CD4-positive, alpha-beta T cell treated with Interleukin-17A for 1 hour (primary cell): ENCODE measurements at places on chromosomes 2 and 18.

GRCh38 chr2:240840435-240841060 lies 20.5 kb upstream of the KIF1A start:
- DNase-seq, result peak; percentile 23

DNA sequence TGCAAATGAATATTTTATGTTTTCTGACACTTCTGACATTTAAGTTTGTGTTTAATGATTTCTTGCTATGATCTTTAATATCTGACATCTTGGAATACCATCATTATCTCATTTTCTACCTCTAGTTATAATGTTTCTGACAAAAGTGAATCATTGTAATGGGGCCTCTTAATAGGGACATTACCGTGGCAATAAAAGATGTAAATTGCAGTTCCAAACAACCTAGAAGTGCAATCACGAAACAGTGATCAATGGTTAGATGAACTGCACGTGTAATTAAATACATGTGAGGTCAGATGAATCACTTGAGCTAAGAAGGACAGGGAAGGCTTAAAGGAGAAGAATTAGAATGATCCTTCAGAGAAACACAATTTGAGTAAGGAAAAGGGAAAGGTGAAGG lies 1078.3 kb downstream of the DPP10 start:
- no peak for DNase-seq

DNA sequence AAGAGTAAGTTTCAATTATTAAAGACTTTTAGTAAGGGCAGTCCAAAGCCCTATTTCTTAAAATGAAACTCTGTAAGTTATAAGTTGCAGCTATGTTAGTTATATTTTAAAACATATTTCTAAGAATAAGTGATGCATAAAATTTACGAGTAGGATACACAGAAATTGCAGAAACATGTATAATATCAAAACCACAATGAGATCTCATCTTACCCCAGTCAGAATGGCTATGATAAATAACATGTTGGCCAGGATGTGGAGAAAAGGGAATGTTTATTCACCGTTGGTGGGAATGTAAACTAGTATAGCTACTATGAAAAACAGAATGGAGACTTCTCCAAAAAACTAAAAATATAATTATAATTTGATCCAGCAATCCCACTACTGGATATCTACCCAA lies 201.2 kb downstream of the CBLN2 start:
- DNase-seq, result no peak

GRCh38 chr2:240947607-240948006 lies 41.5 kb downstream of the CROCC2 start:
- DNase-seq, result no peak

DNA sequence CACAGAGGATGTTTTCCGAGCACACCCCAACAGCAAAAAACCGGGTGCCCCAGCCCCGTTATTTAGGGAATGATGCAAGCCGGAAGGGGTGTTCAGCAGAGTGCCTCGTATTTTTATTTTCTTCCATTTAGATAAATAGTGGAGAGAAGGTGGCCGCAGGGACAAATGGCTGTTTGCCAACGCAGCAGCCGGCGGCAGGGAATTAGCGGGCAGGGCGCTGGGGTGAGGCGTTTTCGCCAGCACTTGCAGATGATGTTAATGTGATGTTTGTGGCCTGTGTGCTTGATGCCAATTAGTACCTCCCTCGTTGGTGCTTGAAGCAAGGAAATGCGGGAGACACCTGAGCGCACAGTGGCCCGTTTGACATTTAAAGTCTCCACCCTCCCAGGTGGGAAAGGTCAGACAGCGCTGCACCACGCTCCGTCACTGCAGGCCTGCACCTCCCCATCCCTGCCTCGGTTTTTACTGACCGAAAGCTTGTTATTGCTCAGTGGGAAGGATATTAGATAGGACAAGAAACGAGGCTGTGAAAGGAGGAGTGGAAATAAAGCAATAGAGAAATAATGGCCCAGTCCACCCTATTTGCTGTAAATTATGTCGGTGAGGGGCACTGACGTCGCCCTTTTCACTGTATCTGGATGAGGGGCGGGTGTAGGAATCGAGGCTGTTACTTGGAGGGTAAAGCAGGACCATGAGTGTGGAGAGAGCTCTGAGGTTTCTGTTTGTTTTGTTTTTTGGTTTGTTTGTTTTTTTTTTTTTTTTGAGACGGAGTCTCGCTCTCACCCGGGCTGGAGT lies 39.1 kb downstream of the NFATC1 start:
- DNase-seq, result no peak

DNA sequence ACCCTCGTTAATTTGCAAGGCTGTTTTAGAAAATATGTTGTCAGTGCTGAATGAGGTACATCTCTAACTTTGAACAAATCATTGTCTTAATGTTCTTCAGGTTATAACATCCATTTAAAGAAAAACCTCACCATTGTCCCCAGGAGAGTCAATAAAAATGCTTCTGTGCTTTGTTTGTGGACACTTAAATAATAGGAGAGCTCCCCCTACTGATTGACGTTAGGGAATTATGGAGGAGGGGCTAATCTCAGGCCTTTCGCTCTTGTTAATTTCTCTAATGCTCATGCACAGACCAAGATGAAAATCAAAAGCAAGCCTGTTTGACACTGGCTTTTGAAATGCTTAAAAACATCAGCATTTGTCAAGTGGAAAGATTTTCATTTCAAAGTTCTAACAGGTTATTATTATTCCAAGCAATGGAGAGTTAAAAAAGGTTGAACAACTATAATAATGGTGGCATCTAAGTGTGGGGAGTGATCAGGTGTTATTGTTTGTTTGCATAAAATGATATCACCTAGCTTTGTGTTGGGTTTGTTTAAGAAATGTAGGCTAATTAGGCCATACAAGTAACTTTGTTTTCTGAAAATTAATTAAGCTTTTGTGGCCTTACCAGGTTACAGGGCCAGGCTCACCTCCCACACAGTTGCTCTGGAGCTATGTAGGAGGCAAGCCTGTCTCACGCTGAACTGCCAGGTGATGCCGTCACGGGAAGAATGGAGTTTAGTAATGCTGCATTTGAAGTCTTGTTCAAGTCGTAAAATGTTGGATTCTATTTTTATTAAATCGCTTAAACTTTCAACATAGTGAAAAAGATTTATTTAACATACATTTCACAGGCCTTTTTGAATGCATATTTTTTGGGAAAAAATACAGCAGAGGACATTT lies 51.7 kb upstream of the SMIM21 start:
- peak; percentile 62 for DNase-seq

- DNase-seq, result no peak
Measured at GRCh38 chr2:27929916-27930486, 39.5 kb downstream of the BABAM2 start.

DNA sequence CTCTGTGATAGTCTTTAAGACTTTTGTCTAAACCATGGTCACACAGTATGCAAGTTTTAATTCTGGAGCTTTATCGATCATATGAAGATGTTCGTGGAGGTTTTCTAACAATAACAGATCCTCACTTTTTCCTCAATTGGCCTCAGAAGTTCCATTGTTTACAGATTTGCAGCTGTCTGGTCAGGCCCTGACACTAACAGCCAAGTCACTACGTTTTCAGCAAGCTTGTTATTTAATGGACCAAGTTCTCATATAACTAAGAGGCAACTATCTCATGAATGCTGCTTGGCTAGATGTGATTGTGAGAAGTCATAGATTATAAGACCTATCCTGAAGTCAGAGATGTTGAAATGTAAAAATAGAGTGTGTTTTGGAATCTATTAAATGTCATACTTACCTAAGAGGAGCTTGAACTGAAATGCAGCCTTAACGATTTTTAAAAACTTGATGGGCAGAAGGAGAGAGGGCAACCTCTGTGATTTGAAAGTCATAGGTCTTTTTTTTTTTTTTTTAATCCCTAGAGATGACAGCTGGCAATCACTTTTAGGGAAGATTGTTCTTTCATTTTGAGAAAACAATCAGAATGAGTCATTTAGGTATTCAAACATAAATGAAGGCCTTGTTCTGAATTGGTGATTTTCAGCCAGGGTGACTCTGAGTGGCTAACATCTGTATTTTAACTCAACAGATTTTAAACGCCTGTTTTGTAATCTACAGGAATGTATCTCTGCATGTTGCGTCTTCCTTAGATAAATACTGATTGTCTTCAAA lies 48.4 kb upstream of the NEMP2 start:
- no peak for DNase-seq
